ENCODE measurements at places on chromosomes 13 and 19.

DNA sequence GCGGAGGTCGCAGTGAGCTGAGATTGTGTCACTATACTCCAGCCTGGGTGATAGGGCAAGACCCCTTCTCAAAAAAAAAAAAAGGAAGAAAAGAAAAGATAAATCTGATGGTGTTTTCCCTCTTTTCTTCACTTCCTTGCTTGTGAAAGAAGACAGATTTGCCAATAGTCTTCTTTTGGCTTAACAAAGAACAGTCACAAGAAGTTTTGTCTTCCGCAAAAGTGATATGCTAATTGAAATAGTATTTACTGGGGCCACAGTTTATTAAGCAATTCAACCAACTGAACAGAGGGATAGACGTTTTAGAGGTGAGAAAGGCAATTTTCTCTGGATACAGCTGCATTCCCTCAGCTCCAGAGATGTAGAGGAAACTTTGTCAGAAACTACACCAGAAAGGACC is 22.9 kb upstream of the PLAUR start:
- DNase-seq: no peak

DNA sequence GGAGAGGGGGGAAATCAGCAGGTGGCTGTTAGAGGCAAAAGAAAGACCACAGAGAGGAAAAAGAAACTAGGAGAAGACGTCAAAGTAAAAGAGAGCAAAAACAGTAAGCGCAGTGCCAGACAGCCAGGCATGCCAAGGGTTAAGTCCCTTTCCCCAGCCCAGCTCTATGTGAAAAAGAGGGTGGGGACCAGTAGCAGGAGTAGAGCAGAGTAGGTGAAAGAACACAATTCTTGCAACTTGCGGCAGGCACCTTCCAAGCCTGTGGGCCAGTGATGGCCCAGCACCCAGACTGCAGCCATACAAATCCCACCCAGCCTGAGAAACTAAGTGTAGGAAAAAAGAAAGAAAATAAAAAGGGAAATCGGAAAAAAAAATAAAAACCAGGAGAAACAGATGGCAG is 64.2 kb upstream of the ZNF85 start:
- no peak for DNase-seq

DNA sequence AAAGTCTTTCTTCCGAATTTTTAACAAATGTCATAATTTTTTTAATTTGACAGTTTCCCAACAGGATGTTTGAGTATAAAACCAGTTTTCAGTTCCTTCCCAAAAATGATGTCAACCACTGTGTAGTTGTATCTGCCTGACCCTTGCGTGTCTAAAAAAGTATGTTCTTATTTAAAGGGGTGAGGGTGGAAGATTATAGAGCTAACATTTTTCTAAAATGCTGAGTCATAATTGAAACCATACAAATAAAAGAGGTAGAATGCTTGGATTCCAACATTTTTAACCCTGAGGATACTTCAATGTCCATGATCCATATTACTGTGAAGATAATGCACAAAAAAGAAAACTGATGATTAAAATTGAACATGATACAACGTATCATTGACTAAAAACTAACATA is 1388.8 kb downstream of the UQCRFS1 start:
- DNase-seq: no peak

- DNase-seq: no peak
Observed at GRCh38 chr13:44237276-44237767, 136.3 kb upstream of the SERP2 start.

DNA sequence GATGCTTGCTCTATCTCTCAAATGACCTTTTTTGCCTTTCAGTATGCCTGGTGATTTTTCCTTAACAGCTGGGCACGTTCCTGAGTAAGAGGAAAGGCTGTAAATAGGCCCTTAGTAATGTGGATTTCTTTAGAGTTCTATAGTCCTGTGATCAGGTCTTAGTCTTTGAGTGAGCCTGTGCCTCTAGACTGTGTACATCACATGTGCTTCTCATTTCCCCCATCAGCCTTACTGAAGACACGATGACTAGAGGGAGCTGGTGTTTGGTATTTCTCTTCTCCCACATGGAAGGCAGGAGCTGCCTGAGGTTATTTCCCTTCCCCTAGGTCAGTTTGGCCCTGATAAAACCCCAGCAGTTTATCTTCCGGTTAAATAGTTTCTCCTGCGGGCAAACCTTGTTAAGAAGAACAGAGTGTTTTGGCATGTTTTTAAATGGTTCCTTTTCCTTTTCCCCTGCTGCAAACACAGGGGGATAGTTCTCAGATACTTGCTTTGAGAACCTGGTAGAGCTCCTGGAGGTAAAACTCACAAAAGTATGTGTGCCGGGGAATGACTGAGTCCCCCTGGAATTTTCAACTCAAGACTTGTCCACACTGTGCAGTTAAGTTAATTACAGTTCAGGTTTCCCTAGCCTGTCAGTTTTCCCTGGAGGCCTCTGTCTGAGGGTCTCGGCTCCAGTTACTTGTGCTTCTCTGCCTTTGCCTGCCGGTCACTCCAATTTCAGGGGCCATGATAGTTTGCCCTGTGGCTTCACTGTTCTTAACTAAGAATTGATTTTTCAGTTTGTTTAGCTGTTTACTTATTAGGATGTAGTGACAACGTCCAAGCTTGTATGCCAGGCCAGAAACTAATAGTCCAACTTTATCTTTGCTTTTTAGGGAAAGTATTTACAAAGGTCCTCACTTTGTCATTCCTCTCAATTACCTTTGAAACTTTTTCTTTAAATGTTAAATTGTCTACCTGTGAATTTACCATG is 94.4 kb downstream of the URI1 start:
- DNase-seq: no peak

GRCh38 chr13:71522941-71523526 is 344.0 kb downstream of the DACH1 start:
- no peak for DNase-seq

GRCh38 chr13:90984756-90985155 is 362.7 kb upstream of the MIR17HG start:
- DNase-seq: no peak

GRCh38 chr19:1140272-1141027 is 33.6 kb downstream of the SBNO2 start:
- no peak for DNase-seq

GRCh38 chr13:99726282-99726894 is 225.1 kb downstream of the TM9SF2 start:
- DNase-seq: no peak

GRCh38 chr19:47613165-47614020 is 4.5 kb downstream of the BICRA start:
- no peak for DNase-seq
